ENCODE measurements at places on chromosomes 2 and 18.

GRCh38 chr2:174654419-174654941 lies 56.9 kb upstream of the WIPF1 start:
- no peak for DNase-seq

DNA sequence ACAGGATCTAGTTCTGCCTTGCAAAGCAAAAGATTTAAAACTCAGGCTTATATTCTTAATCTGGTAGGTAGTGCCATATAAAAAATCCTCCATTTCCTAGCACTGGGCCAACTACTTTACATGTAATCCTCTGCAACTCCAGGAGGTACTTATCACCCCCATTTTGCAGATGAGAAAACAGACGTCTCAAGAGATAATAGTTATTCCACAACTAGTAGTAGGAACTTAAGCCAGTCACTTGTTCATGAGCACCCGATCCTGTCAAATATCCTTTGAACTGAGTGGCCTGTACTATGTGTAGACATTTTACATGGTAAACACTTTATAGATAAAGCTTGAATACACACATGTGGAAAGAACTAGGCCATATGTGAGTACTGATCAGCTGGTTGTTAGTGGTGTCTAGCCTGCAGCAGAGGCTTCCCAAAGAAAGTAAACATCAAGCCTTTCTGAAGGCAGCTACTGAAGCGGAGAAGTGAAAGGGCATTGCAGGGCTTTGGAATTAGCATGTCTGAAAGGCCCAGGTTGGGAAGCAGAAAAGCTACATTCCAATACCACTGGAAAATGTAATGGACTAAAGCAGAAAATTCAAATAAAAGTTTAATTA lies 48.0 kb downstream of the NAB1 start:
- no peak for DNase-seq

DNA sequence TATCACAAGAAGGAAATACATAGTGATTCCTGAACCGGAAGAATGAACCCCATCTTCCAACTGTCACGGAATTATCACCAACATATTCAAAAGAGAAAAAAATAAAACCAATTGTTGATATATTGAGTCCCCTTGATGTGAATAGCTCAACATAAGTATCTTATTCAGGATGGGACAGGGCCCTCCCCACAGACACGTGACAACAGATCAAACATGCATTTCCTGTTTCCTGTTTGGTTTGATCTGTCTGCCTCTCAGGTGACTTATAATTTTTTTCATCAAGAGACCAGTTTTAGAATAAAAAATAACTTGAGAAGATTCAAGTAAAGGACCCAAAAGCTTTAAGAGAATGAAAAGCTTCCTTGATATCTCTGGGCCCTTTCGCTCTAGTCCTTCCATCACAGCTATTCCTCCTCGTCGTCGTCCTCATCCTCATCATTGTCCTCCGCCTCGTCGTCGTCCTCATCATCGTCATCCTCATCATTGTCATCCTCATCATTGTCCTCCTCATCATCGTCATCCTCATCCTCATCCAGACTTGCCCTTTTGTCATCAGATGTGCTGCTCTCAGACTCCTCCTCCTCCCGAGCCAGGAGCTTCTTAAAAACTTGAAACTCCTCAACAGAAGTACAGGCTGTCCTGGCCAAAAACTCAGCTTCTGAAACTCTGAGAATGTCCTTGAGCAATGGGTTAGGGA lies 6.3 kb downstream of the MTERF4 start:
- no peak for DNase-seq

- no peak for DNase-seq
Observed at GRCh38 chr2:182415771-182416170, 11.1 kb downstream of the PDE1A start.

DNA sequence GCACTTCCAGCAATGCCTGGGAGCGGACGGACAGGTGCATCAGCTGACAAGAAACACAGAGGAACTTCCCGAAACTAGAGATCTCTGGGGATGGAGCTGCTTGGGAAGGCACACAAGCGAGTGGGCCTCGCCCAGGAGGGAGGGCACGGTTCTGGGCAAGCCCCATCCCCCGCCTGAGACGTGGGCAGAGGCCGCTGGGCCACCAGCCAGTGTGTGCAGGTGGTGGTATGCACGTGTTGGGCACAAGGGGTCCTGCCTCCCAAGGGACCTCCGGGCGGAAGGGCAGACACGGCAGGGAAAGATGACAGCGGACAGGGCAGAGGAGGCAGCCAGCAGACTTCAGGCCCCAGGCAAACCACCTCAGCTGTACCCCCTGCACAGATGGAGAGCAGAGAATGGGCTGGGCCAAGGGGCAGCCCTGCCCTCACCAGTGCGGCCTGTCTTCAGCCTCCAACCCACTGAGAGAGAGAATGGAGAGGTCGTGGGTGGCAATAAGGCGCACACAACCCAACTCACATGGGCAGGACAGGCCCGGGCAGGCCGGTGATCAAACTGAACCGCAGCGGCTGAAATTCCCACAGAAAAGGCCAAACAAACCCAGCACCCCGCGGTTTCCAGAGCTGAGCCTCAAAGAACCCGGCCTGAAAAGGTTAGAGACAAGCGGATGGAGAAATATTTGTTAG lies 51.2 kb downstream of the HDAC4 start:
- no peak for DNase-seq

- no peak for DNase-seq
Observed at GRCh38 chr2:43553341-43553855, 42.4 kb downstream of the THADA start.

DNA sequence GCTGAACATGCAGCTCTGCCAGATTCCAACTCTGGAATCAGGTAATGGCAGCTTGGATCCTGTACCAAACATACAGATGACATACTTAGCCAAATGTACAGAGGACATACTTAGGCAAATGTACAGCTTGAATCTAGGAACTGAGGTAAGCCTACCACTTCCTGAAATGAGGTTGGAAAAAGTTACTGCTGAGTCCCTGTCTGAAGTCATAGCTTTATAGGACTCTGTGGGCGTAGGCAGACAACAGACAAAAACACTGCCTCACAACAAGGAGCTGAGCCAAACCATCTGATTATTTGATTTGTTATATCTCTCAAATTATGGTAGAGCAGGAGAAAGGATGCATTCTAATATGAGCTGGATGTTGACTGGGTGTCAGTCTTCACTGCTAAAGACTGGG lies 290.2 kb upstream of the TCF4 start:
- DNase-seq, result no peak

DNA sequence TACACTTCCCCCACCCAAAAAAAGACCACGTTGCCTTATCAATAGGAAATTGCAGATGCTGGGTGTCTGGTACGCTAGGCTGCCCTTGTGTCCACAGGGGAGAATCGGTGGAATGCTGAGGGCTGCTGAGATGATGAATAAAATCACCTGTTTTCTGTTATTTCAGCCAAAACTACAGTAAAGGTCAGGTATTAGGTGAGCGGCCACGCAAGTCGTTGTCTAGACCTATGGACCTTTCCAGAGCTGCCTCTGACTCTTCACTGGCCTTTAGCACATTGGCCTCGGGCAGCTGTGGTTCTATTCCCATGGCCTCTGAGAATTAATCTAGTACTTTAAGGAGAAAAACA lies 89.6 kb downstream of the MTCL1 start:
- DNase-seq, result no peak
